ENCODE measurements at places on chromosomes 13 and 19.

GRCh38 chr13:40484974-40485373 lies 181.5 kb downstream of the FOXO1 start:
- peak; percentile 34 for DNase-seq

DNA sequence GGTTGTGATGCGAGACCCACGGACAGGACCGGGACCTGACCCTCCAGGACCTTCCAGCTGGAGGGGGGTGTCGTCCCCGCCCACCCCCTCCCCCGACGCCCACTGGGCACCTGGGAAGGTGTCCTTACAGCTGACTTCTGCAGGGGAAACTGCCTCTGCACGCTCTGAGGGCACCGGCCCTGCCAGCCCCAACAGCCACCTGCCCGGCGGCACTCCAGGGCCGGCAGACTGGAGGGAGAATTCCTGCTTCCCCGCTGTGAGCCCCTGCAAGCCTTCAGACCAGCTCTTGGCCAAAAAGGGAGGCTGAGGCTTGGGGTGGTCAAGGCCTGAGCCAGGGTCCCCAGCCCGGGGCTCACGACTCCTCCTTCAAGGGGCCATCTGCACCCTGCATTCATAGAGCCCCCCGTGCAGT lies 1.2 kb downstream of the CNN2 start:
- no peak for DNase-seq

DNA sequence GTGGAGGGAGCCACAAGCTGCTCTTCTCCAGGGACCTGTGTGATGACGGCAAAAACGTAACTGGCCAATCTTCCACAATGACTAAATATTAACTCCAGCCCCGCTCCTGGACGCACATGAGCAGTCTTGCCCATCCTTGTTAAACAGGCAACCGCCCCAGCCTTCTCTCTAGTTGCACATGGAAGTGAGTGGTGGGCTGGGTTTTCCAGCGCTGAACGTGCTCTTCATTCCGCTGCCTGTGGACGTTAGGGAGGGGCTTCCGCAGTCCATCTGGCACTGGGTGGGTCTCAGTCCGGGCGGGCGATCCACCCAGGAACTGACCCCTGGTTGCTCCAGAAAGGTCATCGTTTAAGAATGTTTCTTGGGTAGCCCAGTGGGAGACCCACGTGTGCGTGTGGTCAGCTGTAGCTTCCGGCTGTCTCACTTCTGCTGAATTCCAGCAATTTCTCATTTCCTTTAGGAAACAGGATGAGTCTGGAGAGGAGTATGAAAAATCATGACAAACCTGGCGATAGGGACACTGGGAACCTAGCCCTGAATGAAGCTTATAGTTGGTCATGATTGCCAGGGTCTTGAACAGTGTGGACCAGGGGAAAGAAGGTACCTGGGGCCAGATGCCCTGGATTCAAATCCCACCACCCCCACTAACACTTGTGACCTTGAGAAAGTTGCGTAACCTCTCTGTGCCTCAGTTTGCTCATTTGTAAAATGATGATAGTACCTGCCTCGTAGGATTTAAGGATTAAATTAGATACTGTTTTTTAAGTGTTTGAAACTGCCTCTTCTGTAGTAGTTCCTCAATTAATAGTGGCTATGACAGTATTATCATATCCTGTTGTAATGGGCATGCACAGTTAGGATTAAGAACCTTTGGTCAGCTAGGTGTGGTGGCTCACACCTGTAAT lies 92.6 kb downstream of the SIPA1L3 start:
- no peak for DNase-seq

- DNase-seq = no peak
Observed at GRCh38 chr19:48379058-48379457, 12.3 kb downstream of the KDELR1 start.

- DNase-seq = no peak
Observed at GRCh38 chr13:64675255-64675892, 2554.8 kb downstream of the PCDH9 start.

- DNase-seq = no peak
Observed at GRCh38 chr13:32669030-32669646, 82.9 kb downstream of the PDS5B start.

- no peak for DNase-seq
Observed at GRCh38 chr19:13968383-13968935, 16.1 kb downstream of the DCAF15 start.

Measured in T-helper 1 cell (primary cell).